Right renal cortex interstitium (tissue), 3 donors: ENCODE measurements at places on chromosomes 2 and 18.
A peak's percentile ranks its signal among the peaks of the same experiment; 100 is the strongest.

GRCh38 chr2:61125123-61125710 is 36.8 kb upstream of the C2orf74 start:
- DNase-seq = no peak

DNA sequence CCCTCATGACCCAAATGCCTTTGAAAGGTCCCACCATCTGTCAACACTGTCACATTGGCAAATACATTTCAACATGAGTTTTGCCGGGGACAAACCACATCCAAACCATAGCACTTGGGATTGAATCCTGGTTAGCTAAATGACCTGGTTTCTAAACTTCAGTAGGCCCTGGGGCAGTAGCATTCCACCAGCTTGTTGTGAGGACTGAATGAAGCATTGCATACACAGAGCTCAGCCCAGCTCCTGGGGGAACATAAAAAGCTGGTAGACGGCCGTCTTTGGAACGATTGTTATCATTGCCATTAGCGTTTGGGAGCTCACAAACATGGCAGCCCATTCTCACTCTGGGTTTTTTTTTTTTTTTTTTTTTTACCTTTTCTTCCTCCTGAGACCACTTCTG is 57.5 kb upstream of the CXCR4 start:
- no peak for DNase-seq

- DNase-seq = no peak
Measured at GRCh38 chr18:7743256-7743655, 176.1 kb downstream of the PTPRM start.

- no peak for DNase-seq
Measured at GRCh38 chr18:79587226-79587741, 92.3 kb upstream of the CTDP1 start.

- DNase-seq = no peak
Measured at GRCh38 chr2:109435066-109435690, 178.6 kb downstream of the SEPTIN10 start.

- DNase-seq = no peak
Measured at GRCh38 chr18:39840406-39840805, 2114.6 kb upstream of the PIK3C3 start.

GRCh38 chr2:135299658-135300244 is 231.3 kb downstream of the ZRANB3 start:
- DNase-seq = no peak

DNA sequence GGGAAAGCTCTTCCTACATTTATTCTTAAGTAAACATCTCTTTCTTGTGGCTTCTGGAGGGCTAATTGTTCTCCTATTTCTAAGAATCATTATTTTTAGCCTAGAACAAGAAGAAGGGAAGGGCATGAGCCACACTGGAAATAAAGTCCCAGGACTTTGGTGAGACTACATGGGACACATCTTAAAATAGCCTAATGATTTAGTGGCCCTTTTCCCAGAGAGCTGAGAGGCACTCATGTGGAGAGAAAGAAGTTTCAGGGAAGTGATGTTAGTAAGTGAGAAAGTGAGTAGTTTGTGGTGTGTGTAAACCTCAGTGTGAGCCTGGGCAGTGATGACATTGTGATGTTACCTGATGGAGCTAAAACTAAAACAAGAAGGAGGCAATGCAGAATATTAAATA is 14.6 kb downstream of the ITGA4 start:
- no peak for DNase-seq

- no peak for DNase-seq
Measured at GRCh38 chr2:240124651-240125030, 11.5 kb downstream of the COPS9 start.

DNA sequence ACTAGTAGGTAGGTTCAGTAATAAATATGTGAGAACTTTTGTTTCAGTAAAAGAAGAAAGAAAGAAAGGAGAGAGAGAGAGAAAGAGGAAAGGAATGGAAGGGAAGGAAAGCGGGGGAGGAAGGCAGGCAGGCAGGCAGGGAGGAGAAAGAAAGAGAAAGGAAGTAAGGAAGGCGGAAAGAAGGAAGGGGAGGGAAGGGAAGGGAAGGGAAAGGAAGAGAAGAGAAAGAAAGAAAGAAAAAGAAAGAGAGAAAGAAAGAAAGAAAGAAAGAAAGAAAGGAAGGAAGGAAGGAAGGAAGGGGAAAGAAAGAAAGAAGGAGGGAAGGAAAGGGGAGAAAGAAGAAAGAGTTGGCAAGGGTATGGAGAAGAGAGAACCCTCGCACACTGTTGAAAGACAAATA is 67.6 kb downstream of the CD226 start:
- no peak for DNase-seq

GRCh38 chr2:39216346-39217191 is 27.2 kb downstream of the CDKL4 start:
- no peak for DNase-seq

DNA sequence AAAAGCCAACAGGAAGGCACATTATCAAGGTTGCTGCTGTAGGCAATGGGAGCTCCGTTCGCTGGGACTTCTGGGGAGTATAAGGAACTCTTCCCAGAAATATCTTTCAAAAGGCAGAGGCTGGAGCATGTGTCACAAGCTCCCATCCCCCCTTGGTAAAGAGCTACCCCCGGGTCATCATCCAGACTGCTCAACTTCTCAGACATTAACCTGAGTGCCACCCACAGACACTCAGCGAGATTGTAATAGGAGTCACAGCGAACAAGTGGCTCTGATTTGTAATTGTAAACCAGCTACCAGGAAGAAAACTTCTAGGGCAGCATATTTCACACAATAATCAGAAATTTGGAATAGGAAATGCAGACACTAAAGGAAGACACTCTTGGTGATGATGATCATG is 290.2 kb upstream of the PARD3B start:
- DNase-seq = no peak

DNA sequence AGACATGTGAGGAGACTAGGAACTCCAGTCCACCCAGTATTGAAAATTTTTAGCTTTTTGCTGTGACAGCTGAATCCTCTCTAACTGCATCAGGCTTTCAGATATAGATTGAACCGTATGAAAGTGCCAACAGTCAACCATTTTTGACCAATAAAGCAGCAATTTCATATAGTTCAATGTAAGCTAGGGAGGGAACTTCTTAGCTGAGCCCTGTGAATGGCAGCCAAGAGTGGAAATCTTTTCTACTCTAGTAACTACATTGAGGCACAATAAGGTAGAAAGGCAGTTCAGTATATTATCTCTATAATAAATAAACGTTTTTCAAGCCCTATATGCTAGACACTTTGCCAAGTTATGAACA is 96.3 kb upstream of the TANK start:
- DNase-seq = no peak

GRCh38 chr2:75025633-75026380 is 67.4 kb downstream of the POLE4 start:
- no peak for DNase-seq

GRCh38 chr2:202099515-202099914 is 26.5 kb downstream of the KIAA2012 start:
- no peak for DNase-seq

DNA sequence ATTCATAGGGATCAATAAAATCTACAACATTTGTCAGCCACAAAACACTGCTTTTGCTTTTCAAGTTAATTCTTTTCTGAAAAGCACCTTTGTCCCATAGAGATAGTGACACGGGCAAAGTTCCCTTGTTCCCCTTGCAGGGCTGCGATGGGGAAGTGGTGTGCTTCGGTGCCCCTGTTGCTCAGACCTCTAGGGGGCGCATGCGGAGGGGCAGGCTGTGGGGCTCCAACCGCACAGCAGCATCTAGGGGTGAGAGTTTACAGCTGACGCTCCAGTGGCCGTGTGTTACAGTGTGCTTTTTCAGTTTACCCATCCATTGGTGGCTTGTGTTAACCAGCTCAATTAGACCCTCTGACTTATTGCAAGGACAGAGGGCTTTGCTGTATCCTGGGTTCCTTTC is 1432.2 kb upstream of the ACVR2A start:
- no peak for DNase-seq

GRCh38 chr2:22944143-22944542 is 440.8 kb upstream of the KLHL29 start:
- no peak for DNase-seq

- no peak for DNase-seq
Measured at GRCh38 chr2:99670768-99671734, 181.2 kb upstream of the REV1 start.

DNA sequence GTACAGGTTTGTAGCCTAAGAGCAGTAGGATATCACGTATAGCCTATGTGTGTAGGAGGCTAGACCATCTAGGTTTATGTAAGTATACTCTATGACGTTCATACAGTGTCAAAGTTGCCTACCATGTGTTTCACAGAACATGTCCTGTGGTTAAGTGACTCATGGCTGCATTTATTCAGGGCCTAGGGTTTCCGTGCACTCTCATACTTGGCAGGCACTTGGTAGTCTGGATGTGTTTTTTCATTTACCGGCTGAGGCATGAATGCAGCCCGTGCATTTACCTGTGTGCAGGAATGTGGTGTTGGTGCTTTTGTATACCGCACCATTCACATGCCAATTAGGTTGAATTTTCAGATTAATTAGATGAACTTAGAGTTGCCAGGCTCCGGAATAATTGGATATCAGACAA is 43.4 kb downstream of the MYL12B start:
- no peak for DNase-seq

DNA sequence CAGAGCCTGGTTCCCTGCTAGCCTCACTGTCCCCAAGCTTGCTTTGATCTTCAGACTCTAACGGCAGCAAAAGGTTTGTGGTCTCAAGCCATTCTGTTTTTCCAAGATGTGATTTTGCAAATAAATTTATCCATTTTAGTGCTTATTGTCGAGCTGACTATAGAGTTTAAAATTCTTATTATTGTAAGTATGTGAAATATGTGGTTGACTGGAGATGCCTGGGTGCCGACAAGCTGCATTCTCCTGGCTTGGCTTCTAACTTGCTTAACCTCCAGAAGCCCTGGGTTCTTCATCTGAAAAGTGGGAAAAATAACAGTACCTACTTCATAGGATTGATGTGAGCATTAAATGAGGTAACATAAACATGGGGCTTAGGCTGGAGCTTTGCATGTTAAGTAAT is 9.9 kb upstream of the EDAR start:
- no peak for DNase-seq

DNA sequence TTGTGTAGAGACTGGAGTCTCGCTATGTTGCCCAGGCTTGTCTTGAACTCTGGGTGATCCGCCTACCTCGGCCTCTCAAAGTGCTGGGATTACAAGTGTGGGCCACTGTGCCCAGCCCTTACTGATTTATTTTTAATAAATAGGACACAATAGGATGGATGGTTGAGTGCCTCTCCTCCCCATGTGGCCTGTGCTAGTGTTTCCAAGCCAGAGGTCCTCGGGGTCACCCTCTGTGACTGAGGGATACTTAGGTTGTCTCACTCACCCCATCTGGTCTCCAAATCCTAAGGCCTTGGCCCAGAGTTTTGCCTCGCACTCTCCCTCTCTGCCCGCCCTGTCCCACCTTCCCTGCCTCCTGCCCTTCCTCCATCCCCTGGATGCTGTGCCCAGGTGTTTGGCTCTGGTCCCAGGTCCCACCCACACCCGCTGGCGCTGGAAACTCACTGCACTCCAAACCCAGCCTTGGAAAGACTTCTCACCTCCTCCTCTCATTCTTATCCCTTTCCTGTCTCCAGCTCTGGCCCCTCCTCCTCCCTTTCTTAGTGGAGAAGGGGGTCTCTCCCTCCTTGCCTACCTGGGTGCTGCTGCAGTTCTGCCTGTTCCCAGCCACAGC is 4.7 kb upstream of the ECEL1 start:
- DNase-seq = no peak

DNA sequence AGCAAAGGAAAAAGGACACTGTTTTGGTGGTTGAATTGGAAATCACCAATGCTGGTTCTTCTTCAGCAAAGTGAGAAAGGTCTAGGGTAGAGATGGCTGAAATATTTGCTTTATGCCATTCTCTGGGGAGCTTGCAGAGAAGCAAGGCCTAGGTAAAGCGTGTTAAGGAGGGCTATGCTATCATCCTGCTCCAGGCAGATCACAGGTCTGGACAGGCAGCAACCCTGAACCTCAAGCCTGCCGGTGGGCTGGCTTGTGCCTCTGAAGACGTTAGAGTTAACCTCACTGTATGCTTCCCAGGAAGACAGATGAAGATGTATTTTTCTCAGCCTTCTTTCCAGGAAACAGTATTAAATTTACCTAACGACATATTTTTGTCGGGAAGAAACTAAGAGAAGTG is 138.5 kb upstream of the LYPD6 start:
- no peak for DNase-seq

DNA sequence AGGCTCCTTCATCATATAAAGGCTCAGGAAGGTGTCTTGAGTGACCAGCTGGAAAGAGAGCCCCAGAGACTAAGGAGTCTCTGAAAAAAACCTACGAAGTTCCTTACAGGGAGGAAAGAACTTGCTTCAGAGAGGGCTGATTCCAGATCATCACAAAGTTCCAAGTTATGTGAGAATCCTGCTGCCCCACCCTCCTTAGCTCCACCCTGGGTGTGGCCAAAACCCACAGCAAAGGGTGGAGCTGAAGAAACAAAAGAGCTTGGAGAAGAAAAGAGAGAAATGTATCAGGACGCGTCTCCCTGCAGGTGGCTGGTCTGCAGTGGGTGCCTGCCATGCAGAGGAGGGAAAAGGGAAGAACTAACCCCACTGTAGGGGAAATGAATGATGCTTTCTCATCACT is 32.8 kb upstream of the ZNF396 start:
- no peak for DNase-seq

DNA sequence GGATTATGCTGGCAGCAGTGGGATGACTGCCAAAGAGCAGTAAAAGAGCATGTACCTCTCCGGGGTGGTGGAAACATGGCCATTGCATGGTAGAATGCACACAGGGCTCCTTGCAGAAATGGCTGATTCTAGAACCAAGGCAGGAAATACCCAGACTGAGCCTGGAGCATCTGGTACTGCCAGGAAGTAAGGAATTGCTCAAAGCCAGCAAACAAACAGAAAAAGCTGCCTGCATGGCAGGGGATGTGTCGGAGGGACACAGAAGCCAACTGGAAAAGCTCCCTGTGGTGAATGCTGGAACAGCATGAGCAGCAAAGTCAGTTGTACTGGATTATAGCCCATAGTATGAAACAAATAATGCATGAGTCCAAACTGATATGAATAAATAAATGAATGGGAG is 78.0 kb upstream of the NFATC1 start:
- no peak for DNase-seq

- DNase-seq = peak; percentile 66
Measured at GRCh38 chr2:131682122-131682944, 154.6 kb downstream of the CCDC74A start.

DNA sequence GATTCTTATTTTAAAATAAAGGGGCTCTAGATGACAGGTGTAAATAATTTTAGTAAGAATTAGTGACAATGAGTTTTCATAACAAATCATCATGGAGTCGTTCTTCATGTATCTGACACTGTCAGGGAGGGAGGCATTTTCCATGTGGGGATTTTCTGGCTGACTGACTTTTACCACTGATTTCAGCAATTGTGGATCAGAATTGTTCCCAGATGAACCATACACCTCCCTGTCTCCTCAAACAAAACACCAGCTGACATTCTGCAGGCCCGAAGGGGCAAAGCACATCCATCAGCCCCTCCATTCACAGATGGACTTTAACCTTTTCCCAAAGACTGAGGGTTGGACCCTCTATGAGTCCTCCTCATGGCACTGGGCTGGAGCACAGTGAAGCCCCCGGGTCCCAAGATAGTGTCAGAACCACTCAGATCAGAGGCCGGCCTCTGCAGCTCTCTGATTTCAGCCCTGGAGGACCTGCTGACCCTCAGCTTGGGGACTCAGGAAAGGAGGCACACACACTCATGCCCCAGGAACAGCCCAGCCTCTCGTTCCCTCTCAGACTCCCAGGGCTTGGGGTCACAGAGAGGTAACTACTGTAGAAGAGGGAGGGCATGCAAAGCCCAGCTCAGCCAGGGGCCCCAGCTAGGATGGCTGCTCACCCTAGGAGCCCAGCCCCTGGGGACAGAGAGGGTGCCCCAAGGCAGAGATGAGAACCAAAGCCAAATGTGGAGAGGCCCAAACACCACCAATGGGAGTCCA is 43.2 kb upstream of the LOXHD1 start:
- no peak for DNase-seq

- DNase-seq = no peak
Measured at GRCh38 chr2:166917415-166917814, 29.1 kb downstream of the XIRP2 start.
